ENCODE measurements at places on chromosomes 3 and 15.

- DNase-seq, result no peak
These were observed 25.7 kb downstream of the HMCES start for GRCh38 chr3:129304146-129304961.

GRCh38 chr3:133227813-133228212, 172.0 kb upstream of the BFSP2 start:
- no peak for DNase-seq

DNA sequence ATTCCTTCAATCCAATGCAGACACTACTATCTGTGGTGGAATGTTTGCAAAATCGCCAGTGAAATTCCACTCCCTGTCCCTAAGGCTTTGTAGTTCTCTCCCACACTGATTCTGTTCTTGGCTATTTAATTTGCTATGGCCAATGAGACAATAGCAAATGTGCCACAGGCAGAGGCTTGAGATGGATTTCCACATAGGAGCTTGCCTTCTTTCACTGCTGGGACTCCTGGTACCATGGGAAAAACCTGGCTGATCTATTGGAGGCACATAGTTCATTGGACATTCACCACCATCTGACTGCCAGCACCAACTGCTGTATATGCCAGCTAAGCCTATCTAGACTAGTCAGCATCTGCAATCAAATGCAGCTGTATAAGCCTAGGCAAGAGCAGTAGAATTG, 103.8 kb downstream of the NR1D2 start:
- no peak for DNase-seq

DNA sequence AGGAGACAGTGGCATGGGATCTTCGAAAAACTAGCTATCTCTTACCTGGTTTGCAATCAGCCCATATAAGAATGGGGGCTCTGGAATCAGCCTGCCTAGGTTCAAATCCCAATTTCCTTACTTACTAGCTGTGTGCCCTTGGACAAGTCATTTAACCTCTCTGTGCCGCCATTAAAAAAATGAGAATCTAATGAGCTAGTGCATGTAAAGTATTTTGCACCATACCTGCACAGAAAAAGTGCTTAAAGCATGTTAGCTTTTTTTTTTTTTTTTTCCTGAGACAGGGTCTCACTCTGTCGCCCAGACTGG, 181.8 kb downstream of the SHQ1 start:
- no peak for DNase-seq

DNA sequence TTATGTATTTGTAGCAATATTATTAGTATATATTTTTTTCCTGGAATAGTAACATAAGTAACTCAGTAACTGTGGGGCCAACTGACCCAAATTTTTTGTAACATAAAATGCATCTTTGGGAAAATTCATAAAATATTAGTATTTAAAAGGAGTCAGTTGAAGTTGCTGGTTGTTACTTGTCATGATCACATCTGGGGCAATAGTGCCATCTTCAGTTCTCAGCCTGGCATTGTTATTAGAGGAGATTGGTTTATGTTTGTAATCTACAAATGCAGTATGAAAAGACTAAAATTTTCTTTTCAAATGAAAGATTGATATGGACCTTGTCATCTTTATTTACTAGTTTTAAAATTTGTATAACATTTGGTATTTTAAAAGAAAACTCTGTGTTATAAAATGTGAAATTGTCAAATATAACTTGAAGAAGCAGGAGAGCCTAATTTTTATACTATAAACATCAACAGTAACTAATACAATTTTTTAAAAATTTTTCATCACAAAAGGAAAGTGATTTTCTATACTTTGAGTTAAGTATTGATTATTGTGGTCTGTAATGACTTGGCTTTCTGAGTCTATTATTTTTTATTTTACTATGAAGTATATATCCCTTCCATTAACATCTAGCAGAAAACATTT, 38.8 kb upstream of the MLF1 start:
- no peak for DNase-seq
